ENCODE measurements at places on chromosomes 1 and 21.
A peak's percentile ranks its signal among the peaks of the same experiment; 100 is the strongest.

GRCh38 chr1:56538532-56538931, 40.8 kb downstream of the PLPP3 start:
- no peak for DNase-seq

DNA sequence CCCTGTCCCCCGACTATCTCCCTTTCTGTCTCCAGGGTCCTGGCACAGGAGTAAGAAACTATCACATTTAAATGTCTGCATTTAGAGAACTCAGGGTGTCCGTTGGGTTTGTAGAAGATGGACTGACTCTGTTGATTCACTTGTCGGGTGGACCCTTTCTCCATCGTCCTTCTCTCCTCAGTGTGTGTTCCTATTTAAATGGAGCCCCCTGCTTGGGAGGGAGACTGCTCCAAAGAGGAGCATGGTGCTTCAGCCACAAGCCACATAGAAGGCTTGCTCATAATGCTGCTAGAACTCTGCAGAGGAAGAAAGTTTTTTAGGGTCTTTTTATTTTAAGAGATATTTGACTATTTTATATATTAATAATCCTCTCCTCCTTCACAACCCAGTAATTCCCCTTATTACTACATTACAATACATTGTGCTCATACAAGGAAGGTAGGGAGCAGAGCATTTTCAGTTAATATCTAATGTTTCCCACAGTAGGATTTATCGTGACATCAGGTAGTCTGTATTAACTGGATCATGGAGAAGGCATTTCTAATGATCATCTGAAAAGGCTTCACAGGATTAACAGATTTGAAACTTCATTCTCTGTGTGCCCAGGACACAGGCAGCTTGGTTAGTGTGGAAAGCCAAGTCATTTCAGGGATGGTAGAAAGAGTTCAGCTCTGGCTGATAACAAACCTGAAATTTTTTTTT, 13.8 kb downstream of the FGGY start:
- DNase-seq, result no peak

- no peak for DNase-seq
These were observed 130.3 kb downstream of the FGGY start for GRCh38 chr1:59427155-59427554.

DNA sequence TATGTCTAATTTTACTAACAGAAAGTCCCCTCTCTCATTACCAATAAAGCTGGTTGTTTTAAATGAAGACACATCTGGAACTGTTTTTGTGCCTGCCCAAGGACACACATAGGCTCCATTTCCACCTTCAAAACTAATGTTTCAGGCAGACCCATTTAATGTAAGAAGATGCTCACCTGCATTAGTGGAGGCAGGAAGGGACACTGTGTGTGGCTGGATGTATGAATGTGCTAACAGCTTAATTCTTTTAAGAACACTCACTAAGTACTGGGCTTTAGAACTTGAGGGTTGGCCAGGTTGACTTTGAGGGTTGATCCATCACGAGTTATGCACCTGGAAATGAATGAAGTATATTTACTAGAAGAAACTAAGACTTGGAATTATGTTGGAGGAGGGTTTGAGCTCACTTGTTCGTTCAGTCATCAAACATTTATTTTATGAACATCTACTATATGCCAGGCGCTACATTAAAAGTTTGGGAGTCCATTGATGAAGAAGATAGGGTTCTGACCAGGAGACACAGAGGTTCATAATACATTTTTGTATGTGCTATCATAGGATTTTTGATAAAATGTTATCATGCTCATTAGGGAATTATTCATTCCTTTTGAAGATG, 5.4 kb downstream of the JUN start:
- no peak for DNase-seq

DNA sequence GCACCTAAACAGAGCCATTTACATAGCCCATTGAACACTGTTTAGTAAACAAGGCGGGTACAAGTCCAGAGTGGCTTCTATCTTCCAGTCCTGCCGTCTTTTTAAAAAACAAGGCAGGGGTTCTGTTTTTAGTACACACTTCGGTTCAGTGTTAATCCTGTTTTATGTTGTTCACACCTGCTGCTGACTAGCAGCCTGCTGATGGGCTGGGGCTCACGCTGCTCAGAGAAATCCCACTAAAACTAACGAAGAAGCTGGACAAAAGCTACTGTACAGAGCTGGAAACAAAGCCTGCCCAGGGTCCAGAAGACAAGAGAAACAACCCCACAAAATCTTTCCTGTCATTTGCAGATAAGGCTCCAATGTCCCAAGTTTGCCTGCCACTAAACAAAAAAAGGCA, 13.2 kb downstream of the ESRRG start:
- DNase-seq, result no peak

- DNase-seq, result no peak
These were observed 3.0 kb downstream of the C1QC start for GRCh38 chr1:22646384-22646783.

- DNase-seq, result no peak
These were observed 52.1 kb upstream of the BACE2 start for GRCh38 chr21:41115851-41116250.

DNA sequence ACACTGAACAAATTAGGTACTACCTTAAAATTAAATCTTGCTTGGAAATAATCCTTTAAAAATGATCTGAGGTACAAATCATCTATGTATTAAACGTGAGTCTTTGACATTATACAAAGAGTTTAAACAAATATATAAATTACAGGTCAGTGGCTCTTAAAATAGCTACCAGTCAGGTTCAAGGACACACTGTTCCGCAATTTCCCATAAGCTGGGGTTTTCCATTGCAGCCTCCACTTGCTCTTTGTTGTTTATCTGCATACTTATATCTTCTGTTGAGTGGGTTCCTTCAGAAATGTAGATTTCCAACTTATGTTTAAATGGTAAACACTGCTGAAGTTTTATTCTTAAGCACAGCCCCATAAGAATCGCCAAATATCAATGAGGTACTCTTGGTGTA, 5.7 kb upstream of the MRPL55 start:
- no peak for DNase-seq

GRCh38 chr1:156429313-156430060, 60.5 kb downstream of the RHBG start:
- DNase-seq, result no peak

DNA sequence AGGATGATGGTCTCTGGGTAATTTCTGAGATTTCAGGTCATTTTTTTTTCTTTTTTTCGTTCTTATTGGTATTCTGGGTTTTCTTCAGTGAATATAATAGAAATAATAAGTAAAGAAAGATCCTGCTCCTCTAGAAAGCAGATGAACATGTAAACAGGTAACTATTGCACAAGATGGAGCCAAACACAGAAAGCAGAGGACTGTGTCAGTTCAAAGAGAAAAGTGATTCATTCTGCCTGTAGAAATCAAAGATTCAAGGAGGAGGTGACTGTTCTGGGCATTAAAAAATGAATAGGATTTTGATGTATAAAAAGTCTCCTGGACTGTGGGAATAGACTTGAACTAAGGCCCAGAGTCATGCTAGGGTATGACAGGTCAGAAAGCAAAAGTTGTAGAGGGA, 41.9 kb upstream of the POU2F1 start:
- DNase-seq, result no peak

GRCh38 chr1:68329096-68329835, 96.9 kb upstream of the WLS start:
- no peak for DNase-seq

GRCh38 chr1:185388346-185388745, 71.3 kb upstream of the IVNS1ABP start:
- no peak for DNase-seq

DNA sequence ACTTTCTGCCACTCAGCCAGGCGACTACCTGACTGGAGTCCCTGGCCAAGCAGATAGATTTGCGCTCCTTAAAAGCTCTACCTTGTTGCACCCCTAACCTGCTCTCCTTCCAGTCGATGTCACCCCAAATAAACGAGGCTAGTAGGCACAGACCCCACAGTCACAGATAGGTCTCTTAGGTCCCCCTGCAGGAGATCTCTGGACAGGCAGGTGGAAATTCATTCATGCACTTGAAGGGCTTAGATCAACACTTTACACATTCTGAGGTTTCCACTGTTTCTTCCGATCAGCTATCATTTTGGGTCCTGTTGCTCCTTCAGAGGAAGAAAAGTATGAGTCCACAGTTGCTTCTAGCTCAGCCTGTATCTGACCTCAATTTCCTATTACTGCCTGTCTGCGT, 272.6 kb upstream of the FMN2 start:
- no peak for DNase-seq

GRCh38 chr1:236089046-236089773, 24.3 kb upstream of the NID1 start:
- DNase-seq, result no peak

DNA sequence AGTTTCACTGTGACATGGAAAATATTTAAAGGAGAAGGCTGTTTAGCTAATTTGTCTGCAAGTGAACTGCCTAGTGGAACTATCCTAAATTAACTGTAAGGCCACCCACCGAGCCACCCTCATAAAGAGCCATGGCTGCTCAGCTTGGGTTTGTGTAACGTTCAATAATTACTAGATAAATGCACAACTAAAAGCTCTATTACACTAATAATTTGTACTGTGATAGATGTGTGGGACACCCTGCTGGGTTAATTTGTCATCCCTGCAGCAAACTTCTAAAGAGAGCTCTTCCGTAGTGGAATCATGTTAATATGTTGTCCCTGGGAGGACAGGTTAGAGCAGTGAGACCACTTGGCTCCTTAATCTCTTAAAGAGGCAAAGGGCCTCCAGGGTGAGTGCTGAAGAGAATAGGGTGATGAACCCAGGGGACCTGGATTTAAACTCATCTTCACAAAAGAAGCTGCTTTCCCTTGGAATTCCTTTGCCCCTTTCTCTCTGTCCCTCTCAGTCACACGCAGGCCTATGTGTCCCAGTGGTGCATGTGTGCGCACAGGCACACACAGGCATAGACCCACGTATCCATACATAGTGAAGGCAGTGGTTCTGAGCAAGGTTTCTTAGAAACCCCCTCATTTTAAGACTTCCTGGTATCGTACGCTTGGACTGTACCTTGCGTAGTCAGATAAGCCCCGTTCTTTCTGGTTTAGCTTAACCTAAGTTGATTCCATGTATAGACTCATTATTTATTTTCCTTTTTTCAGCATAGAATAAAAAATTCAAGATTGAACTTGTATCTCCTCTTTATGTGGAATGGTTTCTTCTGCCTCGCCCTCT, 310.3 kb downstream of the NFIA start:
- no peak for DNase-seq

DNA sequence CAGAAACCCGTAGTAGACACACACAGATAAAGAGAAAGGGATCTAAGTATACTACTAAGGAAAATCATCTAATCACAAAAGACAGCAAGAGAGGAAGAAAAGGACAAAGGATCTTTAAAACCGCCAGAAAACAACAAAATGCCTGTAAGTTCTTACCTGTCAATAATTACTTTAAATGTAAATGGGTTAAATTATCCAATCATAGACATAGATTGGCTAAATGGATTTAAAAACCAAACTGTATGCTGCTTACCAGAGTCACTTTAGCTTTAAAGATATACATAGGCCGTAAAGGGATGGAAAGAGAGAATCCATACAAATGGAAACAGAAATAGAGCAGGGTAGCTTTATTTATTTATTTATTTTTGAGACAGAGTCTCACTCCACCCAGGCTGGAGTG, 44.0 kb downstream of the FLVCR1 start:
- no peak for DNase-seq

DNA sequence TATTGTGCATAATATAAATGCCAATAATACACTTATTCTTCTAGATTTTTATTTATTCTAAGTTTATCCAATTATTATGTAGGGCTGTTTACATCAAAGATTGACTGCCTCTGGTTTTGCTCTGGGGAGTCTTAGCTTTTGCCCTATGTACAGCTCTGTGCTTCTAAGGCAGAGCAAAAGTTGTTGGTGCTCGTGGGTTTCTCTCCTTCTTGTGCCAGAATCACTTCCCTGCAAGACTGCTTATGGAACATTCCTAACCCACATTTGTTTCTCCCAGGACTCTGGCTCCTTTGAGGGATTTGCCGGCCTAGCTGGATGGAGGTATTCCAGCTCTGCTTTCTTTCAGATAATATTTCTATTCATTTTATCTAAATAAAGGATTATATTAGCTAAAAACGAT, 849.1 kb downstream of the USP25 start:
- DNase-seq, result no peak

DNA sequence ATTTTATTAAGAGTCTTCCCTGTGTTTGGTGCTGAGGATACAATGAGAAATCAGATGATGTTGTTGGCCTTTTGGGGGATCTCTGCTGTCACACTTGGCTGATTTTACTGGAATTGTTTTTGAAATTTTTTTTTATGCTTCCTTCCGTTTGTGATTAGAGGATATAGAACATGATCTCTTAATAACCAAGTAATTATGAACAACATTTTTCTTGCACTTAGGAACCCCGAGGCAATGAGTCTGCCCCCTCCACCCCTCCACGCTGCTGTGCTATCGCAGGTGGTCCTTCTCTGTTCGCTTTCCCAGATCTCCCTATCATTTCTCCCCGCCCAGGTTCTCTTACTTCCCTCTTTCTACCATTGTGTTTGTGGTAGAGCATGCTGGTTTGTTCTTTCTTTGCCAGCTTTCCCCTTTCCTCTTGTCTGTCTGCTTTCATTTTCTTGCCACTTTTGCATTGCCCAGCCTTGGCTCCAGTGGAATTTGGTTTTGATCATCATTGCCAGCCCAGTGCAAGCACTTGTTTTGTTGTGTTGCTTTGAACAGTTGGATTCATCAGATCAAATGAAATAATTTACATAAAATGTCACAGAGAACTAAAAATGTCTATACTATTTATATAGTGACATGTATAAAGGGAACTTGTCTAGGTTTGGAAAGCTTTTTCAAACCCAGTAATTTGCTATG, 73.1 kb upstream of the SCCPDH start:
- no peak for DNase-seq

GRCh38 chr1:60835649-60836048, 246.7 kb upstream of the NFIA start:
- DNase-seq, result no peak

- DNase-seq, result peak; percentile 42
These were observed 686 bp downstream of the ARF1 start for GRCh38 chr1:228082918-228083870.

DNA sequence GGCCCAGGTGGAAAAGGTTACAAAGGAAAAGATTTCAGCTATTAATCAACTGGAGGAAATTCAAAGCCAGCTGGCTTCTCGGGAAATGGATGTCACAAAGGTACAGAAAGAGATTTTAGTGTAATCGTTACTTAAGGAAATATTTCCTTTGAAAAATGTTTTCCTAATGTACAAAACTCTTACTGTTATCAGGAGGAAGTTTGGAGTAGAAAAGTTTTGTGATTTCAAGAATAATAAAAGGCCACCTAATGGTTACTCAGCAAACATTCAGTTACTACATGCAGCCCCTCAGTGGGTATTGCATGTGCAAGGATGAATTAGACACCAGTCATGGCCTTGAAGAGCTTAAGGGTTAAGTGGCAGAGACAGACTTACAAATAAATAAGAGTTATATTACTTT, 85.2 kb downstream of the SDCCAG8 start:
- DNase-seq, result no peak

DNA sequence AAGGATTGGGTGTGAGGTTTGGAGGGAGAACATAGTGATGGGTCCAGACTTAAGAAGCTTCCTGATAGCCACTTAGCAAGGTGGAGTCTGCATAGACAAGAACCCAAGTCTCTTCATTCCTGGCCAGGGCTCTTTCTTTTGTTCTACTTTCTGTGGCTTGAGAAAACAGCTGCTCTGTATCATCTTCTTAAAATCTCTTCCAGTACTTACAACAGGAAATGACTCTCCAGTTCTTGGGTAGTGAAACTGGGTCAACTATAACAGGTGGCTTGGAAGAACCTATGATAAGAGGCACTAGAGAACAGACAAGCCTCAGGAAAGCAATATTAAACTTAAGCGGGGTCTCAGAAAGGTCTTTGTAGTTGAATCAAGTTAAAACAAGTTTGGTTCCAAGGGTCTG, 148.1 kb upstream of the USP24 start:
- DNase-seq, result no peak

Measured in activated CD4-positive, alpha-beta T cell treated with anti-CD3 and anti-CD28 coated beads, Interleukin-2, amount 50 U/mL, for 48 hours (primary cell).